Hematopoietic multipotent progenitor cell treated with erythropoietin and hydrocortisone succinate and interleukin-3 and kit ligand, for 4 days (in vitro differentiated cells): ENCODE measurements at places on chromosomes 16 and 17.

GRCh38 chr16:66701026-66701425 lies 4.5 kb upstream of the CMTM4 start:
- peak; percentile 19 for DNase-seq

DNA sequence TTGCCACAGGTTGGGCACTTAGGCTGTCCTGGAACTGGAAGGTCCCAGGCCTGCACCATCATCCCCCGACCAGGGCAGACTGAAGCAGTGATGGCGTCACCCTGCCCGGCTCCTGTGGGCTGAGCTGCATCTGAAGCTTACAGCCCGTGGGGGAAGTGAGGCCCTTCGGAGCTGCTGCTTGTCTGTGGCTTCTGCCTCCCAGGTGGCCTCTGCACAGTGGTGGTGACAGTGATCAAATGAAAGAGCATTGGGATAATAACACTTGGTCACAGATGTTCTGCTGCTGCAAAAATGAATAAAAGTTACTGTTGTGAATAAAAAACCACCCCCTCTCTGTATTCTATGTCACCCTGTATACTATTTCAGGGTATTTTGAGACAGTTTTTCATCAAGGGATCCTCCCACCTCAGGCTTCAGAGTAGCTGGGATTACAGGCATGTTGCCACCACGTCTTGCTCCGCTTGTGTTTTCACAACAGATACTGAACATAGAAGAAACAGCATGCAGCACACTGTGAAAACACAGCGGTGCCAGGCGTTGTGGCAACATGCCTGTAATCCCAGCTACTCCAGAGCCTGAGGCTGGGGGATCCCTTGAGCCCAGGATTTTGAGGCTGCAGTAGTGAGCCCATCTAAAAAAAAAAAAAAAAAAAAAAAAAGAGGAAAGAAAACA lies 165.0 kb downstream of the LGALS9B start:
- DNase-seq = peak; percentile 7

- DNase-seq = no peak
These were observed 1.3 kb downstream of the PLK1 start for GRCh38 chr16:23679986-23680336.

DNA sequence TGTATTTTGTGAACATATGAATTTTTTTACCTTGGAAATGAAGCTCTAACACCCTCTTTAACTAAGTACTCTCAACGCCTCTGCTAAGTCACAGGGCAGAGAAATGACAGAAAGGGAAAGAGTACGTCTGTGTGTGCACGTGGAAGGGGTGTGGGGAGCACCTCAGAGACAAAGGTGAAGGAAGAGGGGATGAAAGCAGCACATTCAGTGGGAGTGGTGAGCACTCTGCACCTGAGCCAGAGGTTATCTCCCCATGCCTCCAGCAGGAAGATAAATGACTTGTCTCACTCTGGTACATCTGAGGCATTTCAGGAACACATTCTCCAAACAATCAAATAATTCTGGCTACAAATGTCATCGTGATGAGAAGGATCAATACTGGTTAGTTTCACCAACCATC lies 15.0 kb downstream of the GNA13 start:
- no peak for DNase-seq

- peak; percentile 21 for DNase-seq
These were observed at the start of gene MMD for GRCh38 chr17:55421179-55421934. Gene MMD (minus strand): TSS chr17:55421835. CDS start chr17:55421695, 140 bp downstream.

DNA sequence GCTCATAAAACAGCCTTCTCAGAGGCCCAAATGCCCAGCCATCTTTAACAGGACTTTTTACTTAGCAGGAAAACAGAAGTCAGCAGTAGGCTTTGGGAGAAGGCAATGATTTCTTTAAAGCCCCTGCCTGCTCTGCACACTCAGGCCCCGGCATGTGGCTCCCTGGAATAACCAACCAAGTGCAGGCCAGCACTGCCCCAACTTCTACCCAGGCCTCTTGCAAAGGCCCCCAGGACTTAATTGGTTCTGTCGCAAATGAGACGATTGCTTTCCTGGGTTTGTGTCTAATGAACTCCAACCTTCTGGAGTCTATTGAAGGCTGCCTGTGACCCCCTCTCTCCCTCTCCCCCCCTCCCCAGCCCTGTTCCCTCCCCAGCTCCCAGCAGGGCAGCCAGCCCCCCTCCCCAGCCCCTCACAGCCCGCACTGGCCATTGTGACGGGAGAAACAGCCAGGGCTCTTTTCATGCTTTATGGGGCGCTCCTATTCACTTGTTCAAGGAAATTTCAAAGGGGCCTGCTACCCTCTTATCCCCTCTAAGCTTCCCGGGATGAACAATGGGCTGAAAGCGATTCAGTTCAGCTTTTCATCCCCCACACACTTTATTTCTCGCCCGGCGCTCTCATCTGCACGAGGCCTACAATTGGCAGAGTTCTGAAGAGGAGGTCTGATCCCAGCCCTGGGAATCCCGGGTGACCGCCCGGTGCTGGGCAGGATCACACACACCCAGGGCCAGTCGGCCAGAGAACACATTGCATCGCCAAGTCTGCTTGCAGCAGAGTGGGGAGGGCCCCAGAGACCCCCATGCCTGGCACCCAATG lies 15.5 kb downstream of the AXIN2 start:
- no peak for DNase-seq
